ENCODE measurements at places on chromosomes 5 and 9.

DNA sequence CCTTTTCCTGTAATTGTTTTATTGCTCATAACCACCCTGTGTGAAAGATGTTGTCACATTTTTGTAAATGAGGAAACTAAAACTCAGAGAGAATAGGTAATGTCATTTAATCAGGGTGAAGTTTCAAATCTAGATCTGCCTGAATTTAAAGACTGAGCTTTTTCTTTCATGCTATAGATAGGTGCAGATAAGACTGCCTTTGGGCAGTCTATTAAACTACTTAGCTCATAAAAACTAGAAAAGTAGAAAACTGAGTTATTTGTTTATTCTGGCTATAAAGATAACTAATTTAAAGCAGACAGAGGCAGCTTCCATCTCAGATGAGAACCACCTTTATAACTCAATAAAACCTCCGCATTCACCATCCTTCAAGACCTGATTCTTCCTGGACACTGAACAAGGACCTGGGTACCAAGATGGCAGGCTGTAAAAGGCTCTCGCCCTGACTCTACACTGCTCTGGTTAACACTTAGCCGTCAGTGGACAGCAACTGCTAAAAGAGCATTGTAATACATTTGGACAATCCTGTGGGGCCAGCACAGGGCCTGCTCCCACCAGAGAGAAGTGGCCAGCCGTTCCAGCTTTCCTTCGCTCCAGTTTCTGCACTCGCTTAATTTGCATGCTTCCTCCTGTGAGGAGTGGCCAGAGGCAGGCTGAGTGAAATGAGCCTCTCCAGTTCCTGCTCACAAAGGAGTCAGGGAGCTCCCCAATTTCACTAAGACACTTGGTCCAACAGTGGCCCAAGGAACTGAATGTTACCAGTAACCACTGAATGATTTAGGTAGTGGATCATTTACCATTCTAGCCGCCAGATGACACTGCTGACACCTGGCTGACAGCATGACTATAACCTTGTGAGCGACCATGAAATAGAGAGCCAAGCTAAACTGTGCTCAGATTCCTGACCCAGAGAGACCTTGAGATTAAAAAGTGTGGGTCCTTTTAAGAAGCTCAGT lies 566.4 kb downstream of the EFNA5 start:
- DNase-seq, result no peak

- DNase-seq, result no peak
Observed at GRCh38 chr5:173688703-173689102, 72.3 kb upstream of the BOD1 start.

GRCh38 chr9:91795598-91796241 lies 154.3 kb downstream of the ROR2 start:
- no peak for DNase-seq

DNA sequence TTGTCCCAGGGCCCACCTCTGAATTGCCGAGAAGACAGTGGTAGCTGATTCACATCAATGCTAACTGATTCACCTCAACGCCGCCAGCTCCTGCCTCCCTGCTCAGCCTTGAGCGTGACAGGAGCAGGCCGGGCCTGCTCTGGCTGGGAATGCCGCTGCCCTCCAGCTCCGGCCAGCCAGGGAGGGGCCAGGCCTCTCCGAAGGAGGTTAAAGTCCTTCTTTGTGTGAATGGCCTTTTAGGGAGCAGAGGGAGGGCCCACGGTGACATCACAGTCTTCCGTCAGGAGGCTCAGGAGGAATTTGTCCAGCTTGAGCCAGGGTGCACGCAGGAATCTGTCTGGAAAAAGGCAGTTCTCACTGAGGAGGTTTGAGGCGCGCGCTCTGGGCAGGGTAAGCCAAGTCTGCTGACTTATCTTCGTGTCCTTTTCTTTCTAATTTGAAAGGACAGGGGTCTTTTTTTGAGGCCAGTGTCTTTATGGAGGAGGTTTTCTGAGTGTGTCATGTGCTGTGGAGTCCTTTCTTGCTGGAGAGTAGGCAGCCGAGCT lies 82.7 kb downstream of the C9orf152 start:
- peak; percentile 84 for DNase-seq

DNA sequence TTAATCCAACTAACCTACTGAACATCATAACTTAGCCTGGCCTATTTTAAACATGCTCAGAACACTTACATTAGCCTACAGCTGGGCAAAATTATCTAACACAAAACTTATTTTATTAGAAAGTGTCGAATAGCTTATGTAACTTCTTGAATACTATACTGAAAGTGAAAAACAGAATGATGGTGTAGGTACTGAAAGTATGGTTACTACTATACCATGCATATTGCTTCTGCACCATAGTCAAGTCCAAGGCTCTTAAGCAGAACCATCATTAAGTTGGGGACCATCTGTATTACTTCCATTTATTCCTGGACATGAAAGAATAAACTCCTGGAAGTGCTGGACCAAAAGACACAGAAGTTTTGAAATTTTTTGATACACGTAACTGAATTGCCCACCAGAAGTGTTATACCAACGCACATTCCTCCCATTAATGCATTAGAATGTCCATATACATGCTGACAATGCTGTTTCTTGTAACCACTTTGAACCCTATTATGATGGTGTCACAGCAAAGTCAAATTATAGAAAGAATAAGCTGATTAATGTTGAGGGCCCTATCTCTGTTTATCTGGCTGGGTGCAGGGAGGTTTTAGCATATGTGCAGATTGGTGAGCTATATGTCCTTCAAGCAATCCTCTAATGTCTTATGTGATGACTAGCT lies 375.7 kb downstream of the ACTL7B start:
- no peak for DNase-seq

GRCh38 chr9:101341958-101342357 lies 42.8 kb downstream of the BAAT start:
- no peak for DNase-seq

- no peak for DNase-seq
Observed at GRCh38 chr5:2960294-2960693, 208.8 kb upstream of the IRX2 start.

DNA sequence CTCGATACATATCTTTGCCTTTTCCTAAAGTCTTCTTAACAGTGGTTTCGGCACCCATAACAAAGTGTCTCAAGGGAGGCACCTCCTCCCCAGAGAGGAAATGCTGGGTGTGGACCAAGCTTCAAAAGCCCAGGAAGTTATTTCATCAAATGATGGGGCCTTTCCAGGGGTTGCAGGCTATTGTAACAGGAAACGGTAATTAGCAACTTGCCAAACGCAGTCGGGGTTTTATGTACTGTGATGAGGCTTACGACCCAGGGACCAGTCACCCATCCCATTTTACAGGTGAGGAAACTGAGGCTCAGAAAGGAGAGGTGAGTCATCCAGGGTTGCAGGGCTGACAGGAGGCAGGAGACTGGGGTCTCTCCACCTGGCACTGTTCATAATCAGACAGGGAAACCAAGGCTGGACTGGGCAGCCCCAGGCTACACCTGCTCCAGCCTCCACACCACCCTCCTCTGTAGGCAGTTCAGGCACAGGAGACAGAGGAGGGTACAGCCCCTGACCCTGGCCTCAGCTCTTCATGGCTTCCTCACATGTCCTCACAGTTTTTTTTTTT lies 30.0 kb upstream of the SUSD3 start:
- no peak for DNase-seq

DNA sequence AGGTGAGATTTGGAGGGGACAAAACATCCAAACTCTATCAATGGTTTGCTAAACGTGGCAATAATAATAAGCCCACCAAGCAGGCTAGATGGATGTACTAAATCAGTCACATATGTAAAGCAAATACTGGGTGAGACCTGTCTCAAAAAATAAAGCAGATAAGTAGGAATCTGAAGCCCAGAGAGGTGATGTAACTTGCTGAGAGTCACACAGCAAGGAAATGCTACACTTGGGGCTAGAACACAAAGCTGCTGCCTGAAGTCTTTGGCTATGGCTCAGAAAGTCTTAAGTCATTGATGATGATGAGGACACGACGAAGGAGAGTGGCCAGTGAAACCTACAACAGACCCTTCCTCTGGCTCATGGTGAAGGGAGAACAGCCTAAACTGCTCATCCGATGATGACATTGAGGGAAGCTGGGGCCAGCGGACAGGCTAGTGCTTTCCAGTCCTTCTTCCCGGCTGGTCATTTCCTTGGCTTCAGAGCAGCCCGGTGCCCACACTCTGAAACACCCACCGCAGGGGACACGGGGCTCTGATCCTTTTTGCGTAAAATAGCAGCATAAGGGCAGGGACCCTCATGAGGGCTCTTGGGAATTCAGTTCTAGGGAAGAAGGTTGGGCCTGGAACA lies 14.1 kb downstream of the DUSP1 start:
- no peak for DNase-seq

- DNase-seq, result peak; percentile 62
Observed at GRCh38 chr5:55601204-55601618, 66.4 kb upstream of the PLPP1 start.

- DNase-seq, result no peak
Observed at GRCh38 chr5:149633476-149634350, 52.4 kb downstream of the ARHGEF37 start.

DNA sequence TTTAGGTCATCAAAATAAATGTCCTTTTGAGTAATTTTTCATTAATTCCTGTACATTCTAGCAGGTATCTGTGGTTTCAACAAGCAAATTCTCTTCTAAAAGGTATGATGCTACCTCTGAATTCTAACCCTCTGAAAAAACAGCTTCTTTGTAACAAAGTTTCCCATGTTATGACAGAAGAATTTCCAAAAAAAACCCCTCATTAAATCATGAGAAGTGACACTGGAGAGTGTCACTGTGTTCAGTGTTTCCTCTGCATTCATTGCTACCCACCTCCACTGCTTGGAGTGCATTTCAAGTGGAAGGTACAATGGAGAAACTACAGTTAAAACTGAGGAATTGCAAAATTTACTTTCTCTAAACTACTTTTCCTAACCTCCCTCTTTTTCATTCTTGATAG lies 10.1 kb downstream of the CDKN2A start:
- no peak for DNase-seq

DNA sequence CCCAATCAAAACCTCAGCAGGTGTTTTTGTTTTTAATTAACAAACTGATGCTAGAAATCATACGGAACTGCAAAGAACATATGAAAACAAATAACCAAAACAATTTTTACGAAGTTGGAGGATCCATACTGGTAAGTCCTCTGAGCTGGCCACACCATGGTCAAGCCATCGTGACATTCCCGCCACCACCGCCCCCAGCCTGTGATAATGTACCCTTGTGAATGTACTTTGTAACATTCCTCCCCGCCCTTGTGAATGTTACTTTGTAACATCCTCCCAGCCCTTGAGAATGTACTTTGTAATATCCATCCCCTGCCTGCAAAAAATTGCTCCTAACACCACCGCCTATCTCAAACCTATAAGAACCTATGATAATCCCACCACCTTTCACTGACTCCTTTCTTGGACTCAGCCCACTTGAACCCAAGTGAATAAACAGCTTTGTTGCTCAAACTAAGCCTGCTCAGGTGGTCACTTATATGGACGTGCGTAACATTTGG lies 63.3 kb downstream of the RAPGEF6 start:
- DNase-seq, result no peak

- no peak for DNase-seq
Observed at GRCh38 chr9:95032580-95033341, 284.7 kb downstream of the FANCC start.

GRCh38 chr9:106588626-106589025 lies 274.3 kb upstream of the ZNF462 start:
- no peak for DNase-seq

- no peak for DNase-seq
Observed at GRCh38 chr9:4475301-4475700, 15.0 kb upstream of the SLC1A1 start.

- DNase-seq, result no peak
Observed at GRCh38 chr5:85140471-85140870, 755.8 kb upstream of the EDIL3 start.

DNA sequence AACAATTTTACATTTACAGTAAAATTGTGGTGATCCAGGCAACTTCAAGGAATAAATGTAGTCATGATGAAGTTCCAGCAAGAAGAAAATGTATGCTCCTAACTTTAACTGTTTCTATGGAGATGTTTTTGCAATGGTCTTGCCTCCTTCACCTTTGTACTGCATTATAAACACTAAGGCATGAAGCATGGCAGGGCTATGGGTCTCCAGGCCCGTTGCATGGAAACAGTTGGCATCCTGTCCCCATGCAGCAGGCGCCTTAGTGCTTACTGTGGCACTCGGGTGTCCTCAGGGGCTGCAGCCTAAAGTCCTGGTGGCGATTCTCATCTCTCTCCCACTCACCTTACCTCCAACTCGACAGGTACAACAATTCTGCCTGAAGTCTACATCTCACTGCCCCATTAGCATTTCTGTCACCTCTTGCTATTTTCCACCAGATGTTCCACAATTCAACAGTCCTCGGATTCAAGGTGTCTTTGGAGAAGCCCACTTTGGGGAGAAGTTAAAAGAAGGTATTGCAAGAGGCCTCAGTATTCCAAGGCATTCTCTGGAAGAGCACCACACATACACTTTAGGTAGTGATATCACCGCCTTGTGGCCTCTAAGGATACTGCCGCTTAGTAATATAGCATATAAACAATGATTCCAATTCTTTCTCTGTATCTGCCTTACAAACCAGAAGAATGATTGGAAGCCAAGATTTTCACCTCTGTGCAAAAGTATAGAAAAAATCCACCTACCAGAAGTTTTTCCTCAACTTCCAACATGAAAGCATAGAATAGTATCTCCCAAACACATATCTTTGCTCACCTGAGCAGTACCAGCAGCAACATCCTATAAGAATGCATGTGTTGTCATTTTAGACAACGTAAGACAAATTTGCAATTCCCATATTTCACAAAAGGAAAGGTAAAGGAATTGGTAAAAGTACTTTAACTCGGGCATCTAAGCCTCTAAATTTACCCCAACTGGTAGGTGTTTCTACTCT lies 5.1 kb downstream of the LIFR start:
- peak; percentile 52 for DNase-seq

DNA sequence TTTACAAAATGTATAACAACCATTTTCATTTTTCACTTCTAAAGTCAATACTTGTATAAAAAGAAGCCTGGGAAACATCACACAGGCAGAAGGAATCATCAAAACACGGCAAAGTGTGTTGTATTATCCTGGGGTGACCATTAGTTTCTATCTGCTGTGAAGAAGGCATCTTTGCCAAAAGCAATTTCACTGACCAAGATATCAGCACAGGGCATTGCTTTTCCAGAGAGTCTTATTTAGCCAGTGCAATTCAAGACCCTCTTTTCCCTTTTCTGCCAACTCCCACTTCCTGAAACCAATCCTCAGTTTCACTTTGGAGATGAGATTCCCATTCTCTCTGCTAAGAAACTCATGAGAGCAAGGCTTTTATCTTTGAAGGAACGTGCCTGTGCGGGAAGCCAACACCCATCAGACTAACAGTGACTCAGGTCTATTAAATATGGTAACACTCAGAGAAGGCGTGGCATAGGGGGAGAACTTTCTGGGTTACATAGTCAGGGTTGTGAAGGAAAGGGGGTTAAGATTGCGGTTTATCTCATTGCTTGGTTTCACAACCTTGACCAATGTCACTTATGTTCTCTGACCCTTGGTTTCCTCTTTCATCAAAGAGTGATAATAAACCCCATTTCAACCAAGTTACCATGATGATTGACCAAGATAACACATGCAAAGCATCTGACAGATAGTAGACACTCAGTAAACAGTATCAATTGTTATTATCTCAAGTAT lies 666.9 kb upstream of the KLF4 start:
- DNase-seq, result no peak

Data from AG08396 (cell line).